ENCODE measurements at places on chromosomes 2 and 18. TPM values are rescaled to one million over a fixed set of nuclear protein-coding genes. Genes with fewer than 3 reads are reported as not detected.

Gene CCL20
- not detected for total RNA-seq

Gene PIEZO2
- total RNA-seq, result 7.3 TPM

- no peak for DNase-seq
These were observed 172.9 kb downstream of the SLC8A1 start for GRCh38 chr2:40279001-40279400.

DNA sequence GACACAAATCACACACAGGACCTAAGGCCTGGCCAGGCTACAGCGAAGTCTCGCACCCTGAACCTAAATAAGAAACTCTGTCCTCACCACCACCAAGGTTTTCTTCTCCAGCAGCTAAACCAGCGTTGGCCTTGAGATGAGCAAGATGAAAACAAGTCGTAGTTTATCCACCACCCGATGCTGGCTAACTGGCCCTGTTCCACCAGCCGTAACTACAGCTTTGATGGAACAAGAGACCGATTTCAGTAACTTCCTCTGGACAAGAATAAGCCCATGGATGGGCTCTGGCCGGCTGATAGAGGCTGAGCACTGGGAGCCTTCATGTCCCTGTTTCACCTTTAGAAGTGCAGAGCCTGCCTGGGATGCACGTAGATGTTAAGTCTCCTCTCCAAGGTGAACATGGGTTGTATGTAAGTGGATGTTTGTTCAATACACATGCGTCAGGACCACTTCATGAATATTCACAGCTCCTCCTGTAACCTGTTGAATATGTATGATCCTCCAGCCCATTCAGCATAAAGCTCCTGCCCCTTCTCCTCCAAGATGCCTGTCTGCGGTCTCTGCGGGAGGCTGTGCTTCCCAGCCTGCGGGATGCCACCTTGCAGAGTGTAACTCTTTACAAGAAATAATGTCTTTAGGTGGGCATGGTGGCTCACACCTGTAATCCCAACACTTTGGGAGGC lies 24.2 kb downstream of the ADI1 start:
- peak; percentile 27 for DNase-seq

GRCh38 chr2:37868866-37869265 lies 56.2 kb upstream of the RMDN2 start:
- no peak for DNase-seq

All from left lobe of liver (tissue), 2 donors.